ENCODE measurements at places on chromosomes 2 and 18.

- DNase-seq: no peak
Measured at GRCh38 chr18:53764086-53764485, 460.4 kb downstream of the MBD2 start.

GRCh38 chr2:75788154-75788553 lies 77.4 kb upstream of the GCFC2 start:
- DNase-seq: no peak

DNA sequence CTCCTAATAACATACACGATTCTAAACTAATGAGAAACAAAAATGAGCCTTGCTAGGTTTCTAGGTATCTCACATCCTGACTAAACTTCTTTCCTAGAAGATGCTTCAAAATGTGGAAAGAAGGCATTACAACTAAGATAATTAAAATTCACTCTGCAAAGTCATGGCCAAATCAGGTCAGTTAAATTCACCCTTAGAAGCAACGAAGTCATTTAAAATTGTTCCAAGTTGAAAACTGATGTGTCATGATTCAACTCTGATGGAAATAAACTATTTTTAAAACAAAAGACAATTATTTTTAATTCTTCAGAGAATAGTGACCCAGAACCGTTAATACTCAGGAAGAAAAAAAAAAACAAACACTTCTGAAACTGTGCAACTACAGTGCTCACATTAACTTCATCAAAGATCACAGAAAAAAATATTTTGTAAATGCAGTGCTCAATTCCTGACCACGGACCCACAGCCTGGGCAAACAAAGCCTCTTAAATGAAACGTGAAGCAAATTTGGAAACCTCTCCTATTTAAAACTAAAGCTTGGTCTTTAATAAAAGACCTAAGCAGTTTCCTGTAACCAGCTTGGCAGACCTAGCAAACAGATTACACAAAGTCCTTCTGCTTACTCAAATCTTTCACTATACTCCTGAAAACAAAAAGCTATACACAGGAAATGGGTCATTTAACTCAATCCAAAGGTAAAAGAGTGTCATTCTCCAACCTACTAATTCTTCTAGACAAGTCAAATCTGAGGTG lies 39.0 kb downstream of the CHN1 start:
- DNase-seq: no peak

DNA sequence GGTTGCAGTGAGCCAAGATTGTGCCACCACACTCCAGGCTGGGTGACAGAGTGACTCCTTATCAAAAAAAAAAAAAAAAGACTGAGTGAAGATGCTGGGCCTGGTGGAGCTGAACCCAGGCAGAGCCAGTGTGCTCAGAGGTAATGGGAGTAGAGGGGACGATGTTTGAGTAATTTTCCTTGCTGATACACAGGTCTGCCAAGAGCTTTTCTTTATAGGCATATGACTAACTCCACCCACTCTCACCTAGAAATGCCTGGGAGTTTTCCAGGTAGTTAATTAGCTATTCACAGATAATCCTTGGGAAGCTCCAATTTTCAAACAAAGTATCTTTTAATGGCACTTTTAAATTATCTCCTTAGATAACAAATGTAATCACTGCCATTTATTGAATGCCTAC lies 33.4 kb upstream of the ACSL3 start:
- no peak for DNase-seq

- no peak for DNase-seq
Measured at GRCh38 chr2:199932312-199932855, 21.3 kb downstream of the C2orf69 start.

DNA sequence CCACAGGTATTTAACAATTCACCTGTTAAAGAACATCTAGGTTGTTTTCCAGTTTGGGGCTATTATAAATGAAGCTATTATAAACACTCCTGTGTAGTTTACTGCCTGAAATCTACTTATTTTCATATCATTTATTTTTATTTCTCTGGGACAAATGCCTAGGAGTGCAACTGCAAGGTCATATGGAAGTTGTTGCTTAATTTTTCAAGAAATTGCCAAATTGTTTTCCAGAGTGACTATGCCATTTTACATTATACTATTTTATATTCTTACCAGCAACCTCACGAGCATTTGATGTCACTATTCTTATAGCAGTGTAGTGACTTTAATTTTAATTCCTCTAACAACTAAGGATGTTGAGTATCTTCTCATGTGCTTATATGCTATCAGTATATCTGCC lies 298.4 kb downstream of the EXOC6B start:
- DNase-seq: no peak

DNA sequence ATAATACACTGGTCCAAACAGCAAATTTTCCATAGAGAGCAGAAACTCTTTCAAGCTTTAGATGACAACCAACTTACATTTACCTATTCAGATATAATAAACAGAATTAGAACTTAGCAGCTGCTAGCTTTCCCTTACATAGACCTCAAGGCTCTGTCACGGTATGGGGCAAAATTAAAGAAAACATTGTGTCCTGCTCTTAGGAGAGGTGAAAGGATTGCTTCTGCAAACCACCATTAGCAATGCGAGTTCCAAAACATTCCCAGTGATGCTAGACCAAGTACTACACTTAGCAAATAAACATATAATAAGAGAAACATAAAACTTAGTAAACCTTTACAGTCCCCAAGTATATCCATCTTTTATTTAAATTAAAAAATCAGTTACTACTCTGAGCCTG lies 183.3 kb downstream of the CAMKMT start:
- DNase-seq: no peak

- no peak for DNase-seq
Measured at GRCh38 chr2:181876614-181877063, 14.9 kb upstream of the ITPRID2 start.

DNA sequence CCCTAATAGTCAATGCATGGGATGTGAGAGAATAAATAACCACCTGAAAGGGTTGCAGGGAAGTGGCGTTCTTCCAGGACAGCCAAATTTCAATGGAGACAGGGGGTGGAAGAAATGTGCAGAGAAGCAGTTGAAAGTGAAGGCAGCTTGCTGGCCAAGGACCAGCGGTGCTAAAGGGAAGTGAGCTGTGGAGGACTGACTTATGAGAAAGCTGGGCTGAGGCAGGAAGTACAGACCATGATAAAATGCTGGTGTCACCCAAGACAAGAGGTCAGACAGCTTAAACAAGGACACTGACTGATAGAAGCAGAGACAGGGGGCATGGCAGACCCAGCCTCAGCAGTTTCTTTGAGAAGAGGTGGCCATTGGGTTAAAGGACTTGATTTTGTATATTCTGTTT lies 106.7 kb downstream of the DTNB start:
- DNase-seq: peak; percentile 73

- no peak for DNase-seq
Measured at GRCh38 chr2:173854840-173855239, 110.3 kb downstream of the SP3 start.

DNA sequence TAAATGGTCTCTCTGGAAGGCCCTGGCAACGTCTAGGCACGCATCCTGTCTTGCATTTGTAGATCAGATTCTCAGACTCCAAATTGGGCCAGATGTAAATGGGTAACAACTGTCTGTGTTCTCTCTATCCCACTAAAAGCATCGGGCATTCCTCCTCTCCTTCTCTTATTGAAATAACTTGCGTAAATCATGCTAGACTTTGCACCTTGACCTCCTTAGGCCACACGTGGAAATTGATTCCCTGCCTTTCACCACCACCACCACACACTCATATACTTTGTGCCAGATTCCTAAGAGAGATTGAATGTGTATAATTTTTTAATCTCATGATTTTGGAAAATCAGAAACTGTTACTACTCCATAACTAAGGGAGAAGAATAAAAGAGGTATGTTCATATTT lies 21.3 kb downstream of the MAPRE3 start:
- DNase-seq: no peak

GRCh38 chr18:48878471-48878870 lies 72.3 kb downstream of the SMAD7 start:
- no peak for DNase-seq

DNA sequence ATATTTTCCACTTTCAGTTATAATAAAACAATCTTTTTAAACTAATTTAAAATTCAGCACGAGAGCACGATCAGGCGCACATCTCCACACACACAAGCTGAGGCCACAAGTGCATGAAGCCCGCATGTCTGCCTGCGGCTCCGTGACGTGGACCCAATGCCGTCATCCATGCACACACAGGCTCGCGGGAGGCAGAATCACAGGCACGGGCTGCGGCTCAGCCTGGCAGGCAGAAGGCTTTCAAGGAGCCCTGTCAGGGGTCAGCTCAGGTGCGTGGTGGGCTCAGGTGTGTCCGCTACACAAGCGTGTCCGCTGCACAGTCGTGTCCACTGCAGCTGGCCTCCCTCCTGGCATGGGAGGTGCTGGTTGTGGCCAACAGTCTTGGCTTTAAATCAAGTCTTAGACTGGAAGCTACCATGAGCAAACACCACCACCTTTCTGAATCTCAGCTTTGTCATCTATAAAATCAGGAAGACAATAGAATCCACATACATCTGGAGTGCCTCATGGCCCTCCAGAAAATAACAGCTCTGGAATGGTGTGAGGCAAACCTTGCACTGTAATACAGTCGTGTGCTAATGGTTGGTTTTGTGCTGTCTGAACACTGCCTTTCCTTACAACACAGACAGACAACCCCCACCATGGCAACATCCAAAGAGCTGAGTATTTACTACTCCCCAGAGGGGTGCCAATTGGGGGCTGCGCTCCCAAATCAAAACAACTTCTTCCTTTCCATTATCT lies 210.1 kb downstream of the NDUFA10 start:
- peak; percentile 72 for DNase-seq

DNA sequence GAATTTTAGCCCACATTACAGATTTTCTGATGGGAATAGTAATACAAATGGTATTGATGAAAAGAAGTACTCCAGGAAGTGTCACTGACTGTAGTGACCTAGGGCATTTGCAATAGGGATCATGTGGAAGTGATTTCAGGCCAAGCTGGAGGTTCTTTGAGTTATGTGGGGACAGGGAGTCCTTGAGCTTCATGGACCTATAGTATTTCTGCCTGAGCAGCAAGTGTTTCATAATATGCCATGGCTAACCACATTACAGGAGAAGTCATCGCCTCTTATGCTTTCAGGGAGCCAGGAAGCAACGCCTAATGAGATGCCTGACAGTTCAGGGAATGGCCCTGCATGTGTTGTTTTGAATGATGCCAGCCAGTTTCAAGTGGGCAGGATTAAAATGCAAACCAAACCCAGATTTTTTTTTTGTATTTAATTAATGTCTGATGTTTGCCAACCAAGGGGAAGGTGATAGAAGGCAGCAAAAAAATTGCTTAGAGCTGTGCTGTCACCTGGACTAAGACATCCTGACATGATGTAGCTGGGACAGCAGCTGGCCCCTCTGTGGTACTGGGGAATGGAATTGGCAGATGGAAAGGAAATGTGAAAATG lies 109.5 kb downstream of the RAPGEF4 start:
- DNase-seq: no peak

DNA sequence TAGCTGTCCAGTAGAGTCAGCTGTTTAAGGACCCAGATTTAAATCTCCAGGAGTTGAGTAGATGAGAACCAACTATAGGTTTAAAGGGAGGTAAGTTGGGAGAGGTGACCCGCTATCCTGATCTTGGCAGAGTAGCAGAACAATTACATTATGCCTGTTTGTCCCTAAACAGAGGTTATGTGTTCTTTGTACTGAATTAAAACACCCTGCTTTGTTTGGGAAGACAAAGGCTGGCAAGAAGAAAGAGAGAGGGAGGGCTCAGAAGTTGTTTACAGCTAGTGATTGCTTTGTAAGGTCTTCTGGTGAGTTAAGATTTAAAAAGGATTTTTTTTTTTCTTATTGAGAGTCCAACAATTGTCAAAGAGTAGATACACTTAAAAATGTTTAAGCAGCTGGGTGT lies 37.3 kb downstream of the USP14 start:
- no peak for DNase-seq

GRCh38 chr2:193523662-193524061 lies 1328.9 kb upstream of the TMEFF2 start:
- DNase-seq: no peak

DNA sequence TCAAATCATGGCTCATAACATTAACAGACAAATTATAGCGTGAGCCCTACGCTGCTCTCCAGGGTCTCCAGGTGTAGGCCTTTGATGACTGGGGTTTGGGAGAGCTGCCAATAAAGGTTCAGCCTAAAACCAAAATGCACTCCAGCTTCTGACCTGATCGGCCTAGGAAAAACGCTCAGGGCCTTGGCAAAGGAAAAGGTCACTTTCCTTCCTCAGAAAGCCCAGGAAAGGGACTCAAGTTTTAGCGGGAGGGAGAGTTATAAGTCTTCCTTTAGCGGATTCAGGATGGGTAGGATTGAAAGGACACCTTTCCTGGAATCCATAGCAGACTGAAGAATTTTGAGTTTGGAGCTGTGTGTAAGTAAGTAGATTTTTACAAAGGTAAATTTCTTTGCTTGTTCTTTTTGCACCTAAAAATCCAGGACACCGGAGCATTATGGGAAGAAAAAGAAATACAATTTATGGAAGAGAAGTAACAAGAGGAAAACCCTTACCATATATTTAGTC lies 8.8 kb downstream of the EVX2 start:
- no peak for DNase-seq

DNA sequence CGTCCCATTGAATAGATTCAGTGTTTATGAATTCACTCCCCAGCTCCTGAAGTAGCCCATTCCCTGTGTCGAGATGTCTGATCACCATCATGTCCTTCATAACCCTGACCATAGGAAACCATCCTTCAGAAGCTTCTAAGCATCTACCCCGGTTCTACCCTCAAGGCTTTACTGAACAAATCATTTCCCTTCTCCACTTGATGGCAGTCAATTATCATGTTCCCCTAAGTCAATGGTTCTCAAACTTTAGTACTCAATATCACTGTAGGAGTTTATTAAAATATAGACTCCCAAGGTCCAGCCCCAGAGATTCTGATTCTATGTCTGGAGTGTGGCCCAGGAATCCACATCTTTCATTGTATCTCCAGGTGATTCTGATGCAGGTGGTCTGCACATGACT lies 228.4 kb upstream of the SP5 start:
- DNase-seq: no peak

- DNase-seq: no peak
Measured at GRCh38 chr2:71803398-71803797, 344.3 kb downstream of the CYP26B1 start.

- no peak for DNase-seq
Measured at GRCh38 chr2:177030451-177031105, 182.0 kb upstream of the HNRNPA3 start.

DNA sequence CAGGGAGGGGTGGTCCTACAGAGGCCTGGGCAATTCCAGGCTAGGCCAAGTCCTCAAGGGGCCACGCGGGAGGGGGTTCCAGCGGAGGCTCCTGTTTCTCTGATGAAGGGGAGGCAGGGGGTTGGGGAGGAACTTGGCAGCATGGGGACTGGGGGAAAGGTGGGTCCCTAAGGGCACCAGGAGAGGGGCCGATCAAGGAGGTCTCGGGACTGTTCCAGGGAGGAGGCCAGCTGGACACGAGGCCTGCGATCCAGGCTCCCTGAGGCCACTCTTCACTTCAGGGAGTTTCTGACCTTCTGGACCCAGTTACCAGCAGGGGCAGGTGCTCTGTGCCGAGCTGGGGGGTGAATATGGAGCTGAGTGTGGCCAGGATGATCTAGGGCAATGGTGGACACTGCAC lies 71.5 kb downstream of the ASB1 start:
- no peak for DNase-seq

GRCh38 chr2:71129902-71130151 lies 202 bp downstream of the MCEE start:
- DNase-seq: no peak

GRCh38 chr18:58761970-58762780 lies 90.9 kb downstream of the MALT1 start:
- no peak for DNase-seq

- no peak for DNase-seq
Measured at GRCh38 chr2:109160714-109161440, 31.9 kb downstream of the SH3RF3 start.

Data from Right ventricle myocardium inferior (tissue), 1 donor.